ENCODE measurements at places on chromosomes 5 and 9. TPM values are rescaled to one million over a fixed set of nuclear protein-coding genes. Genes with fewer than 3 reads are reported as not detected.

The ENTREP1 gene
- total RNA-seq = 2.1 TPM

DNA sequence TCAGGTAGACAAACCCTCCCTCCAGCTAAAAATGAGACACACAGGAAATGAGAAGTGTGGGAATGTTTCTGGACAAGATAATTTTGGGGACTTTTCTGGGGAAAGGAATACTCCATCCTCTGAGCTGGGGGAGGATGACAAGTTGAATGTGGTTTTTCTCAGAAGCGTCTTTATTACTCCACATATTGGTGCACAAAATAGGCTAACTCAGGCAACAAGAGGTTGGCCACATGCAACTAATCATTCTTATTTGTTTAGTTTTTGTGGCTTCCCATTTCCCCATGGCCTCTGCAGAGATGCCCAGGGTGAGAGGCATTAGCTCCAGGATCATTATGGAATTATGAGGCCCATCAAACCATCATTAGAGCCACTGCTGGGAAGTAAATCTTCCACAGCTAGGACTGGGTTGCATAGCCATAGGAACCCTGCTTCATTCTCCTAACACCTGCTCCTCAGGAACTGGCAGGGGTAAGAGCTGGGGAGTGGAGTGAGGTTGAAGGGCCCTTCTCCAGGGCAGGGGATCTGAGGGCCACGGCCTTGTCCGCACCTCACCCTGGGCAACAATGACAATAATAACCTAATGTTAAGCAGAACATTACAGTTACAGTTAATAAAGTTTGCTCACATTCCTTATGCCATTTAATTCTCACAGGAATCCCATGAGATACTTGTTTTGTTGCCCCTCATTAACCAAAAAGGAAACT is 9.3 kb upstream of the SIL1 start:
- no peak for DNase-seq
- H3K27ac ChIP-seq = no peak overlapping the region
- no peak overlapping the region for H3K4me3 ChIP-seq
- no peaks in the 10 kb centered on the region for H3K36me3 ChIP-seq
- H3K4me1 ChIP-seq = no peaks in the 10 kb centered on the region

DNA sequence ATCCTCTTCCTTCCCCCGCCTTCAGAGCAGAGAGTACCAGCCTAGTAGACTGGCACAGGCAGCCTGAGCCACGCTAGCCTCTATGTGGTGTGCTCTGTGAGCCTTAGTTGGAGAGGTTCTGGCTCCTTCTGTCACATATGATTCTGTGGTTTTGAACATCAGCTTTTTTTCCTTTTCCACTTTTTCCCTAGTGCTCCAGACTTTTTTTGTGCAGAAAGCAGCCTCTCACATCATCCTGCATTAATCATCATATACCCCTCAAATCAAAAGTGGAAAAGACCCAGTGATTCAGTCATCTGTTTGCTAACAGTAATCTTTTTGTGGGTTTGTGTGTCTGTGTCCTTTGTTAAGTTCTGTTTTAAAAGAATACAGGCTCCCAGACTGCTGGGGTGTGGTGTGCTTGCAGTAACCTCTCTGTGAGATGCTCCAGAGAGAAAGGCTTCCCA is 663.9 kb upstream of the RGMB start:
- H3K27ac ChIP-seq = no peak overlapping the region
- no peaks in the 10 kb centered on the region for H3K4me1 ChIP-seq
- H3K36me3 ChIP-seq = no peaks in the 10 kb centered on the region
- H3K27me3 ChIP-seq = no peaks in the 10 kb centered on the region

The UNC13B gene
- 47.4 TPM for total RNA-seq

GRCh38 chr5:155953335-155953734 is 373.6 kb upstream of the SGCD start:
- no peaks in the 10 kb centered on the region for H3K4me1 ChIP-seq
- no peak overlapping the region for H3K4me3 ChIP-seq
- no peaks in the 10 kb centered on the region for H3K27me3 ChIP-seq
- no peak for DNase-seq
- no peak overlapping the region for H3K27ac ChIP-seq
- no peaks in the 10 kb centered on the region for H3K36me3 ChIP-seq

The RMRP gene
- total RNA-seq = 5,543 TPM

DNA sequence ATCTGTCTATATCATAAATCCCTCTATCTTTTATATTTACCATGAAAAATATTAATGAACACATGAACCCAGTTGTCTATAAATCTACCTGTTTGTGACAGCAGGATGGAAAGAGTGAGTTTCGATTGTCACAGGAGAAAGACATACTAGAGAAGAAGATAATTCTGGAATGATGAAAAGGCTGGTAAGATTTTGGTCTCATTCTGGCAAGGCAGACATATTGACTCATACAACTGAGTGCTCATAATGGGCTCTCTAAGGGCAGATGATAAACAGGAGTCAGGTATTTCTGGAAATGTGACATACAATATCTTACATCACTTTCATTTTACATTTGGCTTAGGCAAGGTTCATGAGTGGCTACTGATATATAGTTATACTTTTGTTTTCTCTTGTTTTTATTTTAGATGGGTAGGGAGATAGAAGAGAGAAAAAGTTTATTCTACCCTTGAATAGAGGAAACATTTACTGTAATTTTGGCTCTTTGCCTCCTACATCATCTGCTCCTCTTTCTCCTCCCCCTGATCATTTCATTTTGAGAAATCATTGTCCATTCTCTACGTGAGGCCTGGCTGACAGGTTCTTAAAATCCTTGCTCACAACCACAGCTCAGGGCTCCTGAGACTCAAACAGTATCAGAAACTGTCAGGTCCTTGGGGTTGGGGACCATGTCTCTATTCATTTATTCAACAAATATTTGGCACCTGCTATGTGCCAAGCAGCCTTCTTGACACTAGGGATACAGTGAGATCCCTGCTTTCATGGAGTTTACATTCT is 14.4 kb downstream of the ELOVL7 start:
- no peaks in the 10 kb centered on the region for H3K27me3 ChIP-seq
- DNase-seq = no peak
- H3K36me3 ChIP-seq = no peaks in the 10 kb centered on the region
- H3K4me3 ChIP-seq = no peak overlapping the region
- no peaks in the 10 kb centered on the region for H3K4me1 ChIP-seq
- H3K27ac ChIP-seq = no peak overlapping the region

The NXNL2 gene
- total RNA-seq = 1.8 TPM

- H3K27me3 ChIP-seq = no peaks in the 10 kb centered on the region
- H3K4me3 ChIP-seq = no peak overlapping the region
- H3K4me1 ChIP-seq = no peaks in the 10 kb centered on the region
- DNase-seq = no peak
- H3K36me3 ChIP-seq = no peaks in the 10 kb centered on the region
- no peak overlapping the region for H3K27ac ChIP-seq
Observed at GRCh38 chr5:10543585-10544040, 20.3 kb upstream of the ANKRD33B start.

- H3K4me3 ChIP-seq = no peak overlapping the region
- H3K27ac ChIP-seq = no peak overlapping the region
- no peaks in the 10 kb centered on the region for H3K4me1 ChIP-seq
- no peaks in the 10 kb centered on the region for H3K27me3 ChIP-seq
- DNase-seq = no peak
- H3K36me3 ChIP-seq = no peaks in the 10 kb centered on the region
Observed at GRCh38 chr5:178788381-178789085, 58.1 kb upstream of the ZNF354A start.

DNA sequence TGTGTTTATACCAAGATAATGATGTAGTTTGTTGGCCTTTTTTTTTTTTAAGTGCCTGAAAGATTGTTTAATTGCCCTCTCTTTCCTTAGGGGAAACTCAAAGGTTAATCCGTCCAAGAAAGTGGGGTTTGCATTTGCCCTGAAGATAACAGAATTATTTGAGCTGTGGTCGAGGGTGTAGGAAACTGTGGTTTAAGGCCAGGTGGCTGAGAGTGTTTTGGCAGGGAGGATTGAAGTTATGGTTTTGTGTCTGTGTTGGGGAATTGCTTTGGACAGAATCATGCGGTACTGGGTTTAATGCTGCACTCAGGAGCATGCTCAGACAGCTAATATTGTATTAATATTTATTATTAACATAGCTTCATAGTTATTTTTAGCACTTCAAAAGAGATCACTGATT is 509.8 kb downstream of the EBF1 start:
- DNase-seq = no peak
- no peak overlapping the region for H3K4me3 ChIP-seq
- H3K27ac ChIP-seq = no peak overlapping the region
- no peaks in the 10 kb centered on the region for H3K27me3 ChIP-seq

DNA sequence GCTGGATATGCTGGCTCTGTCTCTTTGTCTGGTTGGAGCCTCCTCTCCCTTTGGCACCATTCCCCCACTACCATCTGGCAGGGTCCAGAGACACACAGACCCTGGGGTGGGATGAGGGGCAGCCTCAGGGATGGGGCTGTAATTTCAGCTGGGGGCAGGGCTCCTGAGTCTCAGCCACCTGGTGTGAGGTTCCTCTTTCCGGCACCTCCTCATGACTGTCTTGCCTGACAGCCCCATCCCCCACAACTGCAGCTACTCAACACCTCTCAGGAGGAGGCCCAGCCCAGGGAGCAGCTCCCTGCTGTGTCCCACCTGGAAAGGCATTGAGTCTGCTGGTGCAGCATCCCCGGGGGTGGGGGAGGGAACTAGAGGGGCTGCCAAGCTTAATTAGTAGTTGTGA is 11.7 kb upstream of the RPS14 start:
- no peak overlapping the region for H3K4me3 ChIP-seq
- DNase-seq = no peak
- no peaks in the 10 kb centered on the region for H3K27me3 ChIP-seq
- no peaks in the 10 kb centered on the region for H3K36me3 ChIP-seq

DNA sequence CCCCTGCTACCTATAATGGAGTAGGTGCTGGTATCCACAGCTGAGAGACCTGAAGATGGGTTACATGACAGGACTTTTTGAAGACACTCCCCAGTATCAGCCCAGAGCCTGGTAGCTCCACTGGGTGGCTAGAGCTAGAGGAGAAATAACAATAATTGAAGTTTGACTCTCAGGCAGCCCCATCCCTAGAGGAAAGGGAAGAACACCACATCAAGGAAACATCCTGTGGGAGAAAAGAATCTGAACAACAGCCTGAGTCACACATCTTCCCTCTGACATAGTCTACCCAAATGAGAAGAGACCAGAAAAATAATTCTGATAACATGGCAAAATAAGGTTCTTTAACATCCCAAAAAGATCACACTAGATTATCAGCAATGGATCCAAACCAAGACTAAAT is 432.1 kb downstream of the CDH18 start:
- no peak for DNase-seq
- H3K4me1 ChIP-seq = no peaks in the 10 kb centered on the region
- no peak overlapping the region for H3K27ac ChIP-seq
- no peaks in the 10 kb centered on the region for H3K36me3 ChIP-seq
- no peak overlapping the region for H3K4me3 ChIP-seq

DNA sequence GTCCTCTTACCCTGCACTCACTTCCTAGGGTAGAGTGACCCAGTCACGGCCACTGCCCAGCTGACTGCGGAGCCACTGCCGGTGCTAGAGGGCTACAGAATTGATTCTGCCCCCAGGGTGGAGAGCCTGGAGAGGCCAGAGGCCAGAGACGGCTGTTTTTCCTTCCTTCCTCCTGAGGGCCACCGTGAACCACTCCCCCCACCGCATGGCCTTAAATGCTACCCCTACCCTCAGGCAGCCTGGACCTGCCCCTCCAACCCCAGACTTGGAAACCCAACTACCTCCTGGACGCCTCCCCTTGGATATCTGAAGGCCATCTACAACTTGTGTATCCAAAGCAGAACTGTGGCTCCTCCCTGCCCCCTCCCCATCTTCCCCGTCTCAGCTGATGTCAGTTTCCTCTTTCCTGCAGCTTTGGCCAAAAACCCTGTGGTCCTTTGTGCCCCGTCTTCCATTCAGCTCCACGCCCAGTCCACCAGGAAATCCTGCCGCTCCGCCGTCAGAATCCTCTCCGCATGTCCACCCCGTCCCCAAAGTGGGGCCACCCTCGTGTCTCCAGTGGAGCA is 16.3 kb downstream of the SH2D3C start:
- peak overlapping the region; percentile 6 for H3K4me3 ChIP-seq
- DNase-seq = no peak
- no peaks in the 10 kb centered on the region for H3K27me3 ChIP-seq
- no peaks in the 10 kb centered on the region for H3K4me1 ChIP-seq
- no peaks in the 10 kb centered on the region for H3K36me3 ChIP-seq
- H3K27ac ChIP-seq = no peak overlapping the region

DNA sequence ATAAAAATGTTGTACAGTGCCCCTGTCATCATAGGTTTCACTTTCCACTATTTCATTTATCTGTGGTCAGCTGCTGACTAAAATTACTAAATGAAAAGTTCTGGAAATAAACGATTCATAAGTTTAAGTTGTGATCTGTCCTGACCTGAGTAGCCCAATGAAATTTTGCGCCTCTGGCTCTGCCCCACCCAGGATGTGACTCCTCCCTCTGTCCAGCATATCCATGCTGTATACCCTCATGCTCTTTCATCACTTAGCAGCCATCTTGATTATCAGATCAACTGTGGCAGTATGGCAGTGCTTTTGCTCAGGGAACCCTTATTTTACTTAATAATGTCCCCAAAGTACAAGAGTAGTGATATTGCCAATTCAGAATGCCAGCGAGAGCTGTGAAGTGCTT is 97.3 kb downstream of the STARD4 start:
- no peaks in the 10 kb centered on the region for H3K4me1 ChIP-seq
- H3K4me3 ChIP-seq = no peak overlapping the region
- no peak for DNase-seq
- H3K36me3 ChIP-seq = no peaks in the 10 kb centered on the region
- H3K27ac ChIP-seq = no peak overlapping the region
